NCI-H1417 (cell line): ENCODE measurements at places on chromosomes 1 and 21.

DNA sequence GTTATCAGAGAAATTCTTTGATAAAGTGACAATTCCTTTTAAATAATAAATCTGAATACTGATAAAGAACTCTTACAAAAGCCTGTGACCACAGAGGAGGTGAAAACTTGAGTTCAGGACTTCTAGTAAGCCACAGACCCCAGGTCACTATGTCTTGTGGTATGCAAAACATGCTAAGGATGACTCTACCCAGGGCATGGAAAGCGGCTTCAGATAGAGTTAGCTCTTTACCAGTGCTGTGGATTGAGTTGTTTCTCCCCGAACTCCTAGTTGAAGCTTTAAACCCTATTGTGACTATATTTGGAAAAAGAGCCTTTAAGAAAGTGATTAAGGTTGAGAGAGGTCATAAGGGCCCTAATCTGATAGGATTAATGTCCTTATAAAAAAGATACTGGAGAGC, 42.3 kb downstream of the HLX start:
- no peak for DNase-seq

DNA sequence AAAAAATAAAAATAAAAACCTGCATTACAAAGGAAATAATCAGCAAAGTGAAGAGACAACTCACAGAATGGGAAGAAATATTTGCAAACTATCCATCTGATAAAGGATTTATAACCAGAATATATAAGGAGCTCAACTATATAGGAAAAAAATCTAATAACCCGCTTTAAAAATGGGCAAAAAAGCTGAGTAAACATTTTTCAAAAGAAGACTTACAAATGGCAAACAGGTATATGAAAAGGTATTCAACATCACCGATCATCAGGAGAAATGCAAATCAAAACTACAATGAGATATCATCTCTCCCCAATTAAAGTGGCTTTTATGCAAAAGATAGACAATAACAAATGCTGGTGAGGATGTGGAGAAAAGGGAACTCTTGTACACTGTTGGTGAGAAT, 3.8 kb upstream of the GNG5 start:
- DNase-seq = no peak

DNA sequence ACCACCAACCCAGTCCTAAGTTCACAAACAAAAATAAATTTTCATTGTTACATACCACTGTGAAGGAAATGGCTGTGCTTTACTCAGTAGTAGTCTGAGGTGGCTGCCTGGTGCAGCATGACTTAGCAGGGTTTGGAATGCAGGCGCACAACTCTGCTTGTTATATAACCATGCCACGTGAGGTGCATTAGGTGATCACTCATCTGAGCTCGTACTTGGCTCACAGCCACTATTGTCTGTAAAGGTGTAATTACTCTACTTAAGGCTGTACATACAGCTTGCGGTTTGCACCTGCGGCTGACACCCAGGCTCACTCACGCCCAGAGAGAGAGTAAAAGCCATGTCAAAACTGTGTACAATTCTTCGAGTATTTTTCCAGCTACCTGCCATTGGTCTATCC, 599.4 kb downstream of the LTN1 start:
- peak; percentile 90 for DNase-seq

GRCh38 chr1:155976062-155976912, 2.1 kb downstream of the ARHGEF2 start:
- DNase-seq = peak; percentile 17

- DNase-seq = no peak
Measured at GRCh38 chr1:247747616-247748015, 325 bp downstream of the OR14A2 start.

GRCh38 chr1:201667479-201667878, 128.6 kb downstream of the NAV1 start:
- DNase-seq = no peak

DNA sequence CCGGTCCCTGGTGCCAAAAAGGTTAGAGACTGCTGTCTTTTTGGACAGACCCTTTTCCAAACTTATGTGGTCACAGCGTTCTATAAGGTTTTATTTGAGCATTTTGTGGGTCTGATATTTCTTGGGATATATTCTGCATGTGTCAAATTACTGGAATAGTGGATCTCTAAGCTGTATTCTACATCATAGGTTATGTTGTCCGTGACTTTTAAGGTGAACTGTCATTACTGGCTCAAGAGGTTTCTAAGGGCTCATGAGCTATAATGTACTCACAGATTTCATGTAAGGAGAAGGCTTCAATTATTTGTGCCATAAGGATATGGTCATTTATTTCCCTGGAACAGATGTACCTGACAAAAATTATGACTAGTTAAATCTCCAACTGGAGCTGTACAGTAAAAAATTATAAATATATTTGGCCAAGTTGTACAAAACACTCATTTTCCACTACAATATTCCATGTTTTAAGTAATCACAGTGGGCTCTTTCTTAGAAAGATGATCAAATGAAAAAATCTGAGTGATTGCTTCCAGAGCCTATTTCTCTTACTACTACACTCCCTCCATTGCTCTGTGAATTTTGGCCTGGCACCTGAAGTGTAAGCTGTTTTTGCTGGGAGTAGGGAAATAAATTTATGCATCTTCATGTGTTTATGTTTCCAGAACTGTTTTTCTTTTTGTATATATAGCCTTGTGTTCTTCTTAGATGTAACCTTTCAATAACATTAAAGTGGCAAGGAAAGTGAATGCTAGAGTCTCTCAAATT, 538.1 kb upstream of the ZRANB2 start:
- DNase-seq = peak; percentile 6

DNA sequence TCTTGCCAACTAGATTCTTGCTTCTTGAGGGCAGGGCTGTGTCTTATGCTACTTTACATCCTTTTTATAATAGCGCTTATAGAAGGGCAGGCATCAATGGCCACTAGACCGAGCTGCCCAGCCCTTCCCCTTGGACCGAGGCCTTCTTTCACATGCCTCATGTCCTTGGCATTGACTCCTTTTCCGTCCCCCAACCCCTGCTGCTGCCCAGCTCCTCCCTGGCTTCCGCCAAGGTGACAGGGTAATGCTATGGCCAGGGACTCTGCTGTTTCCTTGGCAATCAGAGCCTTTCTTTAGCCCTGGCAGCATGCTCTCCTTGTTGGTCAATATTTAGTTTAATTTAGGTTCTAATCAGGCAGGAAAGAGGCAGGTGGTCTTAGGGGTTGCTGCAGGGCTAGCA, 48.2 kb downstream of the DDX20 start:
- DNase-seq = no peak

GRCh38 chr1:240342251-240342625, 250.6 kb downstream of the FMN2 start:
- no peak for DNase-seq

- DNase-seq = no peak
Measured at GRCh38 chr1:178086766-178087165, 7.1 kb upstream of the RASAL2 start.

- DNase-seq = no peak
Measured at GRCh38 chr21:24197132-24197643, 1410.1 kb downstream of the MRPL39 start.

DNA sequence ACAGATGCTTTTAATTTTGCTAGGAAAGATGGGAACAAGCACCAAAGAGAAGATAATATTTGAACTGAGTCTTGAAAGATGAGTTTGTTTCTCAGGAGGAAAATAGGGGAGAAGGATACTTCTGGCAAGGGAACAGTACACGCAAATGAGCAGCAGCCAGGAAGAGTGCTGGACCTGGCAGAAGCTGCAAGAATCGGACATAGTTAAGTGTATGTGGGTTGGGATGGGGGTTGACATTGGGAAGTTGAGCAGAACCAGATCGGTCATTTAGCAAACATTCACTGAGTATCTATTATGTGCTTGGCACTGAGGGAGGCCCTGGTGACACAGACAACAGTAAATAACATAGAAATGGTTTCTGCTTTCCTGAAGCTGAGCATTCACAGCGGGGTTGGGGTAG, 198.8 kb downstream of the PLPP3 start:
- DNase-seq = no peak

DNA sequence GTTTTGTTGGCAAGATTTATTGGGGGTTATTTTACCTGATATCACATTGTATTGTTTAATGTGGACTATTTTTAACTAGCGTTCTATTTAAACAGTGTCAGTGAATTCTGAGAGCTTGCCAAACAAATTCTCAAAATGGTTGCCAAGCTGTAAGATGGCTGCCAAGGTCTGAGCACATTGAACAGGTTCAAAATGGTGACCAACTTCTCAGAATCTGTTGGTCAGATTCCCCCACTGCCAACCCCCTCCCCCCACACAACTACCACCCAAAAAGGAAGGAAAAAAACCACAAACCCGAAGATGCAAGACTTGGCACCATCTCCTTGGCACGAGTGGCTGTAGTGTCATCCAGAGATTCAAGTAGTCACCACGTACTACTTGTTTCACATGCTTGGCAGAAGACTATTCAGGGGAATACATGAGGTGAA, 159.1 kb downstream of the NFIA start:
- DNase-seq = no peak

GRCh38 chr1:53769780-53770179, 30.8 kb upstream of the GLIS1 start:
- no peak for DNase-seq

DNA sequence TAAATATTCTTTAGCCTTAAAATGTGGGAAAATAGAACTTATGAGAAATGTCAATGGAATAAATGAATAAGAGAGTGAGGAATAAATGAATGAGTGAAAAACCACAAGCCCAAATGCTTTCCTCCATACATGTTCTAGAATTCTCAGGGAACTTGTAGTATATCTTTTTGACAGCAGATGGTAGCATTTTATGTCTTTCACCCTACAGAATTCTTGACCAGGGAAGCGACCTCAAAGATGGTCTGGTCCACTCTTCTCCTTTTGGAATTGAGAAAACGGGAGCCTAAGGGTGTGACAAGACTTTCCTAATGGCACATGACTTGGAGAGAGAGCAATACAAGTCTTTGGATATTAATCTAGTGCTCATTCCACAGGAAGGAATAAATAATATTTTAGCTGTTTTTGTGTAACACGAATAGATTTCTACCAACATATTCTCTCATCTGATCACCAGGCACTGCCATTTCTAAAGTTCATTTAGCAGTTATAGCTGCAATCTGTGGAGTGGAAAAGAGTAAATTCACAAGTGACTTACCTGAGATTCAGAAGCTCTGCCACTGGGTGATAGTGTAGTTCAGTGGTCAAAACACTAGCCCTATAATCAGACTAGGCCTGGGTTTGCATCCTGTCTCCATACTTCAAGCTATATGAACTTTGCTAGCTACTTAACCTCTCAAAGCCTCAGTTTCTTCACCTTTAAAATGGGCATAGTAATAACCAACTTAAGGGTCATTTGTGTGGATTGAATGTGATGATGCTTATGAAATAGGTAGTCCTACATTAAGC, 15.0 kb upstream of the F5 start:
- DNase-seq = peak; percentile 6

DNA sequence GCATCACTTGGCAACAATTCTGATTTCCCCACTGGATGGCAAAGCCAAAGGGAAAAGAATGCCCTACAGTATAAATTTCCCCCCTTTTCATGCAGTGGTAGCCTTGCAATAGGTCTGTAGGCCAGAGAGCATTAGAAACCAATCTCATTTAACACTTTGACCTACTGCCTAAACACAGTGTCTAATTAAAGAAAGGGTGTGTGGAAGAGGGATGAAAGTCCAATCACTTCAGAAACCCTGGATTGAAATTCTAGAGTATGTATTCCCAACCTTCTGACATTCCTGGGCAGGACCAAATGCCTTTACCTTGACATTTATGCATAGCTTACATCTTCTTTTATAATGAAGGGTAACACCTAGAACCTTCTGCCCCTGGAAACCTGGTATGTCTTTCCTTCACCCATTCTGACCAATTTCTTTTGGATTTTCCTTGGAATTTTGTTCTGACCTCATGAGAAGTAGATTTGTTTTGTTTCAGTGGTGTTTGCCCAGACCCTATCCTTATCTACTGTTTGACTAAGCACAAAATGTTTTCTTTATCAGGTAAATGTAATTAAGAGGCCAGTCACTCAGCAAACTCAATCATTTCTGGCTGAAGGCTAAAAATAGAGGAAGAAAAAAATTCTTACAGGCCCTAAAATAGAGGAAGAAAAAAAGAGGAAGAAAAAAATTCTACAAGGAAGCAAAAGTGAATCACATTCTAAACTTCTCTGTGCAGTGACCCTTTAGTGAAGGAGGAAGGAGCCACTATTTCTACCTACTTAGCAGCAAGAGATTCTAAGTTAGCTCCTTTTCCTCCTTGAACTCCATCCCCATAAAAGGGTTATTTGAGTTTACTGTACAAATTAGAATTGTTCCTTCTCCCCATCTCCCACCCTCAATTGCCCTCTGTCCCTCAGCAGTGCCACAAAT, 129.5 kb upstream of the DSCAM start:
- no peak for DNase-seq

DNA sequence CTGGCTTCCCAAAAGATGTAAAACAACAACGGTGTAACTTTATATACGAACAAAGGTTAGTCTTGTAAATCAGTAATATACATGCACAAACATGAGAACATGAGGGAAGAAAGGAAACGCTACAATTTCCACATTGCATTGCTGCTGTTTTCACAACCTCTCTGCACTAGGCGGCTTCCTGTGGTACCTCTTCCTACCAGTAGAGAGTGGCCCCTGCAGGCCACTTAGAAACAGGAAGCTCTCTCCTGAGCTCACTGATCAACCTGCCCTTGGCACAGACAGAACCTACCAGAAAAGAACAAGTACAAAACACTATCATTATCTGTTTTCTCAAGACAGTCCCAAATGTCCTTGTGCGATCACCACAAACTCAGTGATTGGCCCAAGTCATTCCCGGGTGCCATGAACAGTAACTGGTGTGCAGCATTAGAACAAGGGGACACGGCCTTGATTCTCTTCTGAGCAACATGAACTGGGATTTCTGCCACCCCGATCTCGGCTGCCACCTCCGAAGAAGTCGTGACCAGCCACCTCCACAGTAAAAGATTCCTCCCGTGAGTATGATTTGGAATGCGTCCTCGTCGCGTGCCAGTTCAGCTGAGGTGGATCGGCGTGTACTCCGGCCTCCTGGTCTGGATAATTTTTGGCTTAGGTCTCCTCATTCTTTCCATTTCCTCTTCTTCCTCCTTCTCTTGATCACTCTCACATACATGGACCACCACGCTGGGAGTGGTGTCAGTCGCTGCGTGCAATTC, 5.7 kb upstream of the KCNE1 start:
- peak; percentile 12 for DNase-seq

- no peak for DNase-seq
Measured at GRCh38 chr21:36964827-36965719, 1.4 kb downstream of the HLCS start.

- DNase-seq = peak; percentile 9
Measured at GRCh38 chr21:17679002-17679600, 66.4 kb upstream of the BTG3 start.

DNA sequence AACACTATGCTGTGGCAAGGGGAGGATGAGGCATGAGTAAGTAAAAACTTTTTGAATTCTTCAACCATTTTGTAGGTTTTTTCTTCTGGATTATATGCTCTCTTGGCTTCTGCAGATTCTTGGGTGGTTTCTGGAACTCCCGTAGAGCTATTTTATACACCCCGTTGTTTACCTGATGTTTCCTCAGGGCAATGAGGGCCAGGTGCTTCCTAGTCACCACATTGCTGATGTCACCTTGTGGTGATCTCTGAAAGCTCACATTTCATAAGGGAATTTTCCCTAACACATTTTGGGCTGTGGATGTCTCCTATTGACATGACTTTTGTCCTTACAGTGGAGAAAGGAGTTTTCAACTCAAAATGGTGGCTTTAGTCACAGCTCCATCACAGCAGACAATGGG, 356.6 kb downstream of the PLA2G4A start:
- DNase-seq = no peak
